ENCODE measurements at places on chromosomes 5 and 9.

DNA sequence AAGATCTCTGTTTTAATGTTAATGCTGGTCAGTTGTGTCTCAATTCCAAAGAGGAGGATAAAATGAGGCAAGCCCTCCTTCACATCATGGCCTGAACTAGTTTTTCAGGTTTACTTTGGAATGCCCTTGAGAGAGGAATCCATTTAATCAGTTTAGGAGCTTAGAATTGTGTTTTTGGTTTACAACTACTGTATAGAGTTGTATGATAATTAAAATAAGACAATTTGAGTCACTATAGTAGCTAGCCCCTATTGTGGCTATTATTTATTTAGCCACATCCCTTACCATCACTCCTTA, 107.8 kb upstream of the PRLR start:
- DNase-seq: no peak

DNA sequence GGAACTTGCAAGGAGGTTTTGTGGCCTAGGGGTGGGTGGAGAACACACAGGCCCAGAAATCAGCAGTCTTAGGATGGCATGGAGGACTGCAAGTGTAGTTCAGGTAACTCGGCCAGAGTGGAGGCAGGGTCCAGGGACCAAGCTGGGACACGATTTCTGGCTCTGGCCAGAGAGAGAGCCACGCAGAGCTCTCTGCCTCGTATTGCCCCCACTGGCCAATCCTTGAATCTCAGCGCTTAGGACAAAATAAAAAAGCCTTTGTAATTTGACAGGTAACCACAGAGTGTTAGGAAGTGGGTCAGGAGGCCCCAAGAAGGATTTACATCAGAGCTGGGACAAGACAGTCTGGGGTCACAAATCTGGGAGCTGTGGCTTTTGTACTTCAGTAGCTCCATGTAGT, 11.7 kb downstream of the MAP3K1 start:
- DNase-seq: no peak

- no peak for DNase-seq
Observed at GRCh38 chr9:14565352-14566016, 127.7 kb downstream of the ZDHHC21 start.

- DNase-seq: no peak
Observed at GRCh38 chr5:83342465-83342864, 129.1 kb upstream of the VCAN start.

- no peak for DNase-seq
Observed at GRCh38 chr5:178730940-178731265, 444 bp upstream of the ZNF354A start.

GRCh38 chr5:179585941-179586401, 35.6 kb downstream of the RUFY1 start:
- no peak for DNase-seq
